Inflammatory macrophage treated with lipopolysaccharide for 1 hour (primary cell): ENCODE measurements at places on chromosomes 2 and 18.

GRCh38 chr2:69567157-69567908 lies 76.2 kb downstream of the AAK1 start:
- DNase-seq = no peak

DNA sequence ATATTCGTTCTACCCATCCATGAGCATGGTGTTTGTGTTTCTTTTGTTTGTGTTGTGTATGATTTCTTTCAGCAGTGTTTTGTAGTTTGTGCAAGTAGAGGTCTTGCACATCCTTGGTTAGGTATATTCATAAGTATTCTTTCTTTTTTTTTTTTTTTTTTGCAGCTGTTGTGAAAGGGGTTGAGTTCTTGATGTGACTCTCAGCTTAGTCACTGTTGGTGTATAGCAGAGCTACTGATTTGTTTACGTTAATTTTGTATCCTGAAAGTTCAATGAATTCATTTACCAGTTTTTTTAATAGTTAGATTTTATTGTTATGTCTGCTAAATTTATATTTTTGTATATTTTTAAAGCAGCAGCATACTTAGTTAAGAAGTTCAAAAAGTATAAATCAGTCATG lies 834.4 kb upstream of the NRXN1 start:
- DNase-seq = no peak

- no peak for DNase-seq
Observed at GRCh38 chr2:49080681-49081080, 73.6 kb downstream of the FSHR start.

DNA sequence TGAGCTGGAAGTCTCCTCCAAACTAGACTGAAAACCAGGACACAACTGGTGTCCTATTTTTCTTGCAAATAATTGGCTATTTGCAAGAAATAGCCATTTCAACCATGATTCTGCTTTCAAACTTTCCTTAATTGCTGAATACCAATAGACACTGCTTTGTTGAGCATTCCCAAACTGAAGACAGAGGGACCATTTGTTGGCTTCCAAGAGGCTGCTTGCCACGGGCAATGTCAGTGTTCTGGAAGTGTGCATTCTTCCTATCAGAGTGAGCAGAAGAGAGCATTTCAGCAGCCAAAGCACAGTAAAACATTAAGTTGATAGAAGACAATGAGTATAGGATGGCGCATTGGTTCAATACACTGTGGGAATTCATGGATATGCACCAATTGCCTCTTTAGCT lies 360.5 kb upstream of the RGPD4 start:
- no peak for DNase-seq
